ENCODE measurements at places on chromosomes 2 and 18.

DNA sequence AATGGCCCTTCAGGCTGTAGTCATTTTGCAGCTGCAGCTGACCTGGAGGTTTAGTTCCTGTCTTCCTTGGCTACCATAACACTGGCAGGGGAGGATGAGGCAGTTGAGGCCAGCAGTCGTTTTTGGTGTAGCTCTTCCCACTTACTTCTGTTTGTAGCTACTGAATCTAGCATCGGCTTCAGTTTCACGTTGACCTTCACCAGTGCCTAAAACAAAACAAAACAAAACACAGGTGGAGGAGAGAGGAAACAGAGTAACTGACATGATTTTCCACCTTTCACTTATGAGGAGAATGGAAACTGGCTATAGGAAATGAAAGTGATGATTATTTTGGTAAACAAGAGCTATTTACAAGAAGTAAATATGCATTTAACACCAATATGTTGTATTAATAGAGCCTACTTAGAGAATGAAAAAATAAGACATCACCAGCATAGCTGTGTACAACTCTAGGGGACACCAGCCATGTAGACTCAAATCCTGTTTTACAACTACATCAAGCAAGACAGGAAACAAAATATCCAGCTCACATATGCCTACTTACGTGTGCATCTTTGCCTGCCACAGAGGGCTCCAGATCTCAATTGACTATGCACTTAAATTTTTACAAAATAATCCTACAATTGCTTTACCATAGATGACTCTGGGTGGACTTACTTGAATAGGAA, 236.9 kb downstream of the AGPS start:
- DNase-seq: no peak

- no peak for DNase-seq
These were observed 64.2 kb downstream of the CCDC150 start for GRCh38 chr2:196703695-196704094.

- DNase-seq: no peak
These were observed 36.7 kb upstream of the NEB start for GRCh38 chr2:151770995-151771394.

DNA sequence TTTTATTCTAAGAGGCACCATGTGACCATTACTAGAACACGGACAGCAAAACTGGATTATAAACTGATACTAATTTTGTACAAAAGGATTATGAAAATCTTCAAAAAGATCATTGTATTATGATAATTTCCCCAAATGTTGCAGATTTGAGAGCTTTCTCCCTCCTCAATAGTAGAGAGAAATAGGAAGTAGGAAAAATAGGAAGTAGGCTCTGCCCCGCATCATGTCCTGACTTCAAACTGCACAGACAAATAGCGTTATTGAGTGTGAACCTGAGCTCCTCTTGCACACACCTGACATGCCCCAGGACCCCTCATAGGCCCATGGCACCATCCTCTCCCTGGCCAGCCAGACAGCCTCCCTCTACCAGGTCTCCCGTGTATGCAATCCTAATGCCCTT, 25.4 kb downstream of the CHRNA1 start:
- DNase-seq: no peak

DNA sequence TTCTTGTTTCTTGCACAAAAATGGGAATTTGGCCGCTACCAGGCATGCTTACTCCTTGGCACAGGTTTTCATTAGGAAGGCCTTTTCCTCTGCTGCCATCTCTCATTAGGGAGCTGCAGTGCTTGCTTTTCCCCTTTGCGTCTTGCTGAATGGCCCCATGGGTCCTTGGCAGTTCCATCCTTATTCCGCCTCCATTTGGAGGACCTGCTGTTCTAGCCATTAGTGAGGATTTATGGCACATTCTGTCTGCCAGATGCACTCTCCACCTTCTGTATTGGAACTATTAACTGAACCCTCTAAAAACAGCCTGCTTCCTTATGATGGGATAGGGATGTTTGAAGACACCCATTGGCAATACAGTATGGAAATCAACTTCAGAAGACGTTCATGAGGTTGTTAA, 103.5 kb upstream of the NOSTRIN start:
- no peak for DNase-seq

GRCh38 chr2:101012706-101013181, 10.7 kb downstream of the RPL31 start:
- DNase-seq: peak; percentile 55

- no peak for DNase-seq
These were observed 466.5 kb upstream of the ID2 start for GRCh38 chr2:8215159-8215863.

DNA sequence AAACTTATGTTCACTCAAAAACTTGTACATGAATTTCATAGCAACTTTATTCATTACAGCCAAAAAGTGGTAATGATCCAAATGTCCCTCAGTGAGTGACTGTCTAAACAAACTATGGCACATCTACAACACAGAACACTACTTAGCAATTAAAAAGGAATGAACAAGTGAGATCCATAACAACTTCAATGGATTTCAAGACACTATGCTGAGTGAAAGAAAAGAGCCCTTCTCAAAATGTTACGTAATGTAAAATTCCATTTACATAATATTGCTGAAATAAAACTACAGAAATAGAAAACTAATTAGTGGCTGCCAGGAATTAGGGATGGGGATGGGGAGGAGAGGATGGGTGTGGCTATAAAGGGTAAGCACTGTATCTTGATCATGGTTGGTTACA, 53.6 kb downstream of the DYM start:
- DNase-seq: no peak

DNA sequence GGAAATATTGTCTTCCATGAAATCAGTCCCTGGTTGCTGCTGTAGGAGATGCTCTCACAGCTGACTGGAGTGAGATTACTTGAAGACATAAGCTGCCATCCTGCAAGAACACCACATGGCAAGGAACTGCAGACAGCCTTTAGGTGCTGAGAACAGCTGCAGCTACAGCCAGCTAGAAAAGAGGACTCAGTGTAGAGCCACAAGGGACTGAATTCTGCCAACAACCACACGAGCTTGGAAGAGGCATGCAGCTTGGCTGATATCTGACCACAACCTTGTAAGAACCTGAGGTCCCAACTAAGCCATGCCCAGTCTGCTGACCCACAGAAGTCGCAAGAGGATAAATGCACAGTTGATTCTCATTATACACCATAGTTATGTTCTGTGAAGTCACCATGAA, 181.8 kb upstream of the ARL4C start:
- DNase-seq: no peak

DNA sequence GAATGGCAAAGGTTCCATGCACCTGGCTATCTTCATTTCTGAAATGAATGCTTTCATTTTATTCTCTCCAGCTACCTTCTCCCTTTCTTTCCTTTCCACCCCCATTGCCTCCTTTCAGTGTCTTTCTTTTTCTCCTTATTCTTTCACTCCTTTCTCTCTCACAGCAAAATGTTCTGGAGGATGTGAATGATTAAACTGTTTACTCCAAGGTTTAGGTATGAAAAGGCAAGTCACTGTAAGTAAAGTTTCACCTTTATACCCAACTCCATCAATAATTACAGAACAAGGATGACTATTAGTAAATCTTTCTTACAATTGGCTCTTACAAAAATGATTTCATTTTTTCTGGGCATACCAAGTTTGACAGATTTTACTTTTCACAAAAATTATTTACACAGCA, 4.3 kb downstream of the PAX8 start:
- no peak for DNase-seq

DNA sequence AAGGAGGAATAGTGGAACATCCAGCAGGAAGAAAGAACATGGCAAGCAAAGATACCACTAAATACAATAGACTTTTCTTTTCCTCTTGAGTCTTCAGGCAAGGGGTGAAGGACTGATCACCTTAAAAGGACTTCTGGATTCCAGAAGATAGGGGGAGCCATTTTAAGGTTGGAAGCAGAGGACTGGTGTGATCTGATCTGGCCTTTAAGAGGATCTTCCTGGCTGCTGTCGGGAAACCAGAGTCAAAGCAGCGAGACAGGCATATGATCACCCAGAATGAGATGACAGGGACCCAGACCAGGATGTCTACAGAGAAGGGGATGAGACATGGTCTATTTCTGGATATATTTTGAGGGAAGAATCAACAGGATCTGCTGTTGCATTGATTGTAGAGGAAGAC, 558.0 kb downstream of the STK39 start:
- no peak for DNase-seq

GRCh38 chr2:116949249-116949648, 865.2 kb upstream of the DDX18 start:
- no peak for DNase-seq

DNA sequence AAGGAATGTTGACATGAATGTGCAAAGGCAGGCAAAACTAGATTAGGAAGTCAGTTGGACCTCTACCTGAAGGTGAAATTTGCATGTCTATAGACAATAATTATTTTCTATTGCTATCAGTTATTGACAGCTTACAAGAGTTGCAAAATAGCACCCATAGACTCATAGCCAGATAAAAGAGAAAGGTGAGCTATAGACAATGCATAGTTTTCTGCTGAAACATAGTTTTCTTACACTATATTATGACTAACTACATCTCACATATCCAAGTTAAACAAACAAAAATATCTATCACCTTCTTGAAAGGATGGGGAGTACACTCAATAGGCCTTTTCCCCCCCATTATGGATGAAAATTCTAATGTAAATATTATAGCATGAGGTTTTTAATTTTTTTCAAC, 305.0 kb downstream of the PTH2R start:
- no peak for DNase-seq

DNA sequence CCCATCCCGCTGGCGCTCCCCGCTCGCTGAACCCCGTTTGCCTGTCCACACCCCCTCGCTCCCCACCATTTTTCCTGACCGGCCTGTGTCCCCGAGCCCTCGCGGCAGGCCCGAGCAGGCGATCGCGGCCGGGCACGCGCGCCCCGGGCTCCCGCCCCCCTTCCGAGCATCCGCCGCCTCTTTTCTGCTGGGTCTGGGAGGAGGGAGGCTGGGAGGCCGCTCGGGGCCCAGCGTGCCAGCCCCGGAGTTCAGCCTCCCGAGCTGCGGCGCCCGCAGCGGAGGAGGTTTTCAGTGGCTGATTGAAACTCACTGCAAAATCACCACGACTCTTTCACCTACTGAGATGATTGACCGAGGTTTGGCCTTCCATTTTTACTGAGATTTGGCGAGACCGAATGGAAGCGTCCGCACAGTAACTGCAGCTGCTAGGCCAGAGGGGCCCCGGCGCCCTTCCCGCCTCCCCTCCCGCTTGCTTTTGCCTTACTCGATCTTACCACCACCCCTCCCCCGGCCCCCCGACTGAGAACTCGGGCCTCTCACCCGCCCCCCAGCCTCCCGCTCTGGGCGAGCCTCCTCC, 4.8 kb downstream of the SOX11 start:
- DNase-seq: peak; percentile 61

DNA sequence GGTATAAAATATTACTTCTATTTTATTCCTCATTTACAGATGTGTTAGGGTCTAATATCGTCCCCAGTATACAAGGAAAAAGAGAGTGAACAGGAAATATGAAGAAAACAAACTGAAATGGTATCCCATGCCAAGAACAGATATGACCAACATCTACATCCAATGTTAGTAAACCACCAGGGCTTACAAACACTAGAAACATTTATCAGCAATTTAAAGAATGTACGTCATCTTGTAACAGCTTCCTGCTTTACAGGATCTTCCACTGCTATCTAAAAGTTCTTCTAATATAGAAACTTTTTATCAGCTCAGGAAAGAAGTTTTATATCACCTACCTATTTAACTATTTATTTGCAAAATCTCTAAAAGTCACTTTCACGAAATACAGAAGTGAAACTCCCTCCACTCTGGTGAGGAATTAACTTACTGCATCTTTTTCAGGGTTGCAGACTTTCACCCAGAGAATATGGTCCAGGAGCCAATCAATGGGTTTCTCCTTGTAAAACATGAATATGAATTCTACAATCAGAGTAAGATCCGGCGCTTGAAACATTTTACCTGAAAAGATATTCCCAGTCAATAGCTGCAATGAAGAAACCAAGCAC, 35.2 kb downstream of the UNC50 start:
- DNase-seq: no peak

GRCh38 chr2:108165729-108166128, 74.0 kb upstream of the SULT1C3 start:
- no peak for DNase-seq

DNA sequence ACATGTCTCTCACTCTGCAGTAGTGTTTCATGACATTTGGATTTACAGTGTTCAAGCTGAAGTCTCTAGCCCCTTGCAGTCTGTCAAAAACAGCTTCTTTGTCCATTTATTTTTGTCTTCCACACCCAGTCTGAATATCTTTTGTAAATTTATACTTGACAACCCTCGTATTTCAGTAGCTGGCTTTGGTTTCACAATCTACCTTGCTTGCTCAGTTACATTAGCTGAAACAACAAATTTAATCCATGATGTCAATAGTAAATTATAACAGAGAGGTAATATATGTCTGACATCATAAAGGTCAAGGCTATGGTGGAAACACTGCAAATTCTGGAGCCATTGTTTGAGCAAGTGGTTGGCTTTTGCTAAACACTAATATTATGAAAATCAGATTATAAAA, 328.7 kb downstream of the MTX2 start:
- DNase-seq: no peak

DNA sequence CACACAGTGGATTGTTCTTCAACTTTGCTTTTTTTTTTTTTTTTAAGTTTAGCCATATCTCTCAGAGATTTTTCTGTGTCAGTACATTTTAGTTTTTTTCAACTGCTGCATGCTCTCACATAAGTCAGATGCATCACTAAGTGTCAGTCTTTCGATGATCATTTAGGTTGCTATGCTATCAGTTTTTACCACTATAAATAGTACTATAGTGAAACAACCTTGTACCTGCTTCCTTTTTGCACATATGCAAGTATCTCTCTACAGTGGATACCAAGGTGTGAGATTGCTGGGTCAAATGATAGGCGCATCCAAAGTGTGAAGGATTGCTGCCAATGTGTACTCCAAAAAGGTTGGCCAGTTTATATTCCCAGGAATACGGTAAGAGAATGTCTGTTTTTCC, 33.5 kb upstream of the MAP4K3 start:
- DNase-seq: no peak

GRCh38 chr2:178827739-178828485, 20.7 kb upstream of the TTN start:
- DNase-seq: no peak

DNA sequence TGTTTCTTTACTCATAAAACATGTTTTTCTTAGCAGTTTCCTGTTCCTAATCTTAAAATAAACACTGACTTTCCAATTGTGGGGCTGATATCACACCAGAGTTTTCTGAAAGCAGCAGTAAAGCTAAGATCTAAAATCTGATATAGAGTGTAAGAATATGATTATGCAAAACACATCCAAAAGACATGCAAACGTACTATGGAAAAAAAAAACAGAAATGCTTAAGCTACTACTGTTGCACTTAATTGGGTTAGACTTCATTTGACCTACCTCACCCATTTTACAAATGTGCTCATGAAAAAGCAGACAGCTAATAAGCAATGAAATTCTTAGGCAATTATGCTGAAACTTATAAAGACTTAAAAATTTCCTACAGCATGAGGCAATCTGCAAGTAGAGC, 10.5 kb downstream of the CYTIP start:
- DNase-seq: no peak

DNA sequence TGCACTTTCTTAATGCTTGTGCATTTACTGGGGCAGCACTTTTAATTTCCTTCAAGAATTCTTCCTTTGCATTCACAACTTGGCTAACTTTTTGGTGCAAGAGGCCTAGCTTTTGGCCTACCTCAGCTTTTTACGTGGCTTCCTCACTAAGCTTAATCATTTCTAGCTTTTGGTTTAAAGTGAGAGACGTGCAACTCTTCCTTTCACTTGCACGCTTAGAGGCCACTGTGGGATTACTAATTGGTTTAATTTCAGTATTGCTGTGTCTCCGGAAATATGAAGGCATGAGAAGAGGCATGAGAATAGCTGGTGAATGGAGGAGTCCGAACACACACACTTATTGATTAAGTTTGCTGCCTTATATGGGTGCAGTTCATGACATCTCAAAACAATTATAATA, 354.1 kb downstream of the DLGAP1 start:
- DNase-seq: no peak

Data from urothelium cell line (cell line).